ENCODE measurements at places on chromosomes 2 and 18.

DNA sequence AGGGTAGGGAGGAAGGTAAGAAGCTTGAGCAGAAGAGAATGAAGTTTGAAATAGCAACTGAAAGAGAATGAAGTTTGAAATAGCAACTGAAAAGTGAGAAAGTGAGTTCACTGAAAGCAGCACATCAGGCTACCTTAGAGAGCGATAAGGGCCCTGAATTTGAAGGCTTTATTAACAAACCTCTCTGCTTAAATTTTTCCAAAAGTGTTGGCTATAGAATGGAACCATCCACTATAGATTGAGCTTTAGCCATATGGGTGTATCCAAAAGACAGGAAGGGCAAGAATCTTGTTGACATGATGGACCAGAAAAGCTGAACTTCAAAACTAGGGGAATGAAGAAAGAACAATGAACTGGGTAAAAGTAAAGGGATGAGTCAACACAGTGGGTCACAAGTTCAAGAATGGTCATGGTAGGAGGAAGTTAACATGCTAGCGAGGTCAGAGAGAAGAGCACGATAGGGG is 122.5 kb downstream of the ASXL3 start:
- DNase-seq = no peak

DNA sequence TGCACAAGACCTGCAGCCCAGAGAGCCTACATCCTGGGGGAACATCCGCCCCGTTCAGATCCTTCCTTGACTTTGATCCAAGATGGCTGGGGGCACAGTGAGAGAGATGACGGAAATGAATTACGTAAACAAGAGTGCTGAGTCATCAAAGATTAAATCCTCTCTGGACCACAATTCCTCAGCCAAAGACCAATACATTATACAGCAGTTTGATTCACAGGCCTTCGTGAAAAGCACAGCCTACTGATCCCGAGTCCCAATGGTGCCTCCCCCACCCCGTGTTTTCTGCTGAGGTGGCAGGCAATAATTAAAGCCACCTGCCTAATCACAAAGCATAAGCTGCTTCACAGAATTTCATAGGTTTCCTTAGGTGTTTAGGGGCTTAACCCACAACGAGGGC is 43.0 kb downstream of the MYO5B start:
- no peak for DNase-seq

- DNase-seq = no peak
Measured at GRCh38 chr2:154532763-154533162, 165.7 kb upstream of the KCNJ3 start.

GRCh38 chr2:100494712-100495111 is 24.4 kb downstream of the NMS start:
- no peak for DNase-seq

DNA sequence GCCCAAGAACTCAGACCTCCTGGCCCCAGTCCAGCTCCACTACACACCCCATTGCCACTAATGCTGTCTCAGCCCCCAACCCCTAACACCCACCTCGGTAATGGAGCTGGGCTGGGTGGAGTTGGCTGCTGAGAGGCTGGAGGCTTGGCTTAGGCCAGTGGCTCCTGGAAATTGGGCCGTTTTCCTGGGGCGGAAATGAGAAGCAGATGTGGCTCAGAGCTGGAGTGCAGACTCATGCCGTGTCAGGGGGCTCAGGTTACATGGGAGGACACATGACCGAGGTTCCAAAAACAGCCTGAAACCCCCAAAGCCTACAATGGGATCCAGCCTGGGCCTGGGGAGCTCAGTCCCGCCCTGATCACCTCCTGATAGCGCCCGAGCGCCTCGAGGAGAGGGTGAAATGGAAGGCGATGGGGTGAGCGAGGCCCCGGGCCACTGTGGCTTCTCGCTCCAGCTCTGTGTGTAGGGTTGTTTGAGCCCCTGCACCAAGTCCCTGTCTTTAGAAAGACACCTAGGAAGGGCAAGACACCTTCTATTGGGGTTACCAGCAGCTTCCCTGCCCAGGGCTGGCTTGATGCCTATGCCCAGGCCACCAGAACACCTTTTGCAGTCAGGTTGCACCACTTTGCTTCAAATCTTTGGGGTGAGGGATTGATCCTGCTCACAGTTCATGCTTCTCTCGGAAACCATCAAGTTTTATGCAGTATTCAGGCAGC is 175.7 kb upstream of the HAAO start:
- no peak for DNase-seq

GRCh38 chr2:28009732-28010131 is 119.2 kb downstream of the BABAM2 start:
- peak; percentile 24 for DNase-seq

DNA sequence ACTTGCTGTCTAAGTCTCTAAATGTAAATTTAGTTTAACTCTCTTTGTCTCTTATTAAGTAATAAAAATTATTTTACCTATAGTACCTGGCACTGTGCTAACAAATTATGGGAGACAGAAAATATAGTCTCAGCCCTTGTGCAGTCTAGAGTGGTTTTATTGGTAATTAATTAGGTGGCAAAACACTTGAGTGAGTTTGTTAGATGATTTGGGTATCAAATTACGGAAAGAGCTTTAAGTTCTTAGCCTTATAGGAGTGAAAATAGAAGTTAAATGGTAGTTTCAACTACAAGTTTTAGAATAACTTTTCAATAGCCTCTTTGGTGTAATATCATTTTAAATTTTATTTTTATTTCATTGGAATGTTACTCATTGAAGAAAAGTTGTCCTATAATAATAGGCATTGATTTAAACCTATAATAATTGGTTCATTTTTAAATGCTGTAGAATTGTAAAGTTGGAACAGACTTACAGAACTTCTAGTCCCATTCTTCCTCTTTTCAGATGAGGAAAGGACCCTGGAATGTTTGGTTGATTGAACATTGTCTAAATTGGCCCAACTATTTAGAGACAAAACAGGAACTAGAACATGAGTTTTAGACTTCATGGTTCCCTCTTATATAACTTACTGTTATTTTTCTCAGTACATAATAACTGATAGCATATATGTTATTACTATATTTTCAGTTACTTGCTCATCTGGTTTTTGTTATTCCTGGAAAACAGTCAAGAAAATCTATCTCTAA is 10.2 kb upstream of the HTR2B start:
- DNase-seq = no peak

- no peak for DNase-seq
Measured at GRCh38 chr2:168035458-168035857, 211.9 kb downstream of the STK39 start.

- no peak for DNase-seq
Measured at GRCh38 chr2:141186413-141187074, 944.3 kb downstream of the LRP1B start.

- DNase-seq = no peak
Measured at GRCh38 chr2:143140864-143141661, 11.8 kb downstream of the ARHGAP15 start.
